ENCODE measurements at places on chromosomes 2 and 18.

- DNase-seq = no peak
Measured at GRCh38 chr18:12017081-12017480, 35.8 kb downstream of the IMPA2 start.

GRCh38 chr2:44102790-44103562 lies 65.7 kb upstream of the PPM1B start:
- no peak for DNase-seq

DNA sequence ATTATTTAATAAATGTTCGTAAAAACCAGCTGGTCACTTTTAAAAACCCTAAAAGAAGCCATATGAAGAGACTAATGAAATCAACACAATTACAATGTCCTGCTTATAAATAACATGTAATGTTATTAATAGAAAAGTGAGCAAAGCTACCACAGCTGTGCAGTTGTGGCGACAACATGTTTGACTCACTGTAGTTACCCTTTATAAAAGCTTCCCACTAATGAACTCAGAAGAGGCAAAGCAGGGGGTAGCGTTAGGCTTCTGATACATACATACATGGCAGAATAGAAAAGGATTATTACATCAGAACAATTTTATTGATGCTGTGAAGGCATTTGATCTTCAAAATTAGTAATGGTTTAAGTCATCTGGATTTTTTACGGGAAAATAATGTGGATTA lies 219.7 kb downstream of the SLC4A10 start:
- no peak for DNase-seq

GRCh38 chr2:221415789-221416188 lies 156.3 kb downstream of the EPHA4 start:
- DNase-seq = no peak

GRCh38 chr2:216165711-216166110 lies 56.6 kb downstream of the XRCC5 start:
- no peak for DNase-seq

- DNase-seq = no peak
Measured at GRCh38 chr2:20291106-20291564, 59.5 kb downstream of the PUM2 start.

- DNase-seq = no peak
Measured at GRCh38 chr2:111688482-111688881, 195.5 kb downstream of the ANAPC1 start.

DNA sequence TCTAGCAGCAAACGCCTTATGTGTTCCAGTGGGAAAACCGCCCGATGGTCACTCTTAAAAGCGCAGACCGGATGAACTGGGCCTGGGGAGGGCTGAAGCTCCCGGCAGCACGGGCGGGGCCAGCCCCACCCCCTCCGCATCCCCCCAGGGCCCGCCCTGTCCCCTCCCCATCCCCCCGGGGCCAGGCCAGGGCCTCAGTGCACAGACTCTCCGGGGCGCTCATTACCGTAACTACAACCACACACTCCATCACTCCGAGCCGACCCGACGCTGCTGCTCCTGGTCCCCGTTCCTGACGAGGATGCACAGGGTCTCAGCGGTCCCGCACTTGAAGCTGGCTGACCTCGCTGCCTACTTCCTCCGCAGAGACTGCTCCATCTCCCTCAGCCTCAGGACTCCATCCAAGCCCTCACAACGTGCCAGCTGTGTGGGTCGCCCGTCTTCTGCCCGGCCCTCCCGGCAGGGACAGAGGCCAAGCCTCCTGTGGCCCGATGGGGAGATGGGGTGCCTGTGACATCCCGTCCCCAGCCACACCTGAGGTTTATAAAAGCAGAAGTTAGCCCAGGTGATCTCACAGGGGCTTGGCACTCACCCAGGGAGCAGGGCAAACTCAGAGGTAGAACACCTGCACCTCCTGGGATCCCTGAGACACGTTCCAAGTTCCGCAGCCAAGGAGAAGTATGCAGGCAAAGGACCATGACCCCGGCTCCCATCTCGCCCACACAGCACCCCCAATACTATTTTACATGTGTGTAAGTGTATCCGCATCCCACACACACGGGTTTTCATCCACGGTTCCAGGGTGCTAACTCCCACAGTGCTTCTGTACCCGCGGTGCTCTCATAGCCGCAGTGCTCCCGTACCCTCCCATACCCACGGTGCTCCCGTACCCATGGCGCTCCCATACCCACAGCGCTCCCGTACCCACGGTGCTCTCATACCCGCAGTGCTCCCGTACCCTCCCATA lies 36.0 kb downstream of the SLC66A2 start:
- DNase-seq = no peak

- DNase-seq = no peak
Measured at GRCh38 chr2:96608469-96609455, 29.4 kb downstream of the KANSL3 start.

DNA sequence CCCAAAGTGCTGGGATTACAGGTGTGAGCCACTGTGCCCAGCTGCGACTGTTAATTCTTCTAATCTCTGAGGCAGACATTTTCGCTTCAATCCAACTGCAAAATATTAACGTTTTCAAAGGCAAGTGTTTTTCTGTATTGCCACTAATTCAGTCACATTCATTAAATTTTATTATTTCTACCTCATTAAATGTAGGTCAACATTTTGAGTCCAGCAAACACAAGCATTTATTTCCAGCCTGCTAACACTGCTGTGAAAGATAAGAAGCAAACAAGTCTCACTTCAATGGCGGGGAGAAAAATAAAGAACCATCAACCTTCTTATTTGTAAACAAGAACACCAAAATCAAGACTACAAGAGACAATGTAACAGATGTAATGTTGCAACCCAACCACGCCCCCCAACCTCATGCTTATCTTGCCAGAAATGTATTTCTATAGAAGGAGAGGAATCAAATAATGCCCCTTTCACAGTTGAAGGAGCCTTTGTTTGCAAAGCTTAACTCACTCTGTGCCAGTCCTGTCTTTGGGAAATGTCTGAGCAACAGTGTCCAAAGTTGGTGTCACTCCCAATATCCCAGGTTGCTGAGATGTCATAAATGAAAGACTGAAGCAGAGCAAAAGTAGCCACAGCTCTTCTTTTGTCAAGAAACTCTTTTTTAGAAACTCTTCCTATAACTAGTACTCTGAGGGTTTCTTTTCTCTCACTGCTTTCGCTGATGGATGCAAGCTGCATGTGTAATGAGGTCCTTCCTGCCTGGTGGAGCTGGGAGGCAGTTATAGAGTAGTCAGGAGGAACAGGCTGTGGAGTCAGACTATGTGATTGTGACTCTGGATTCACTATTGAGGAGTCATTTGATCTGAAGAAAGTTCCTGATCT lies 8.6 kb downstream of the DOCK10 start:
- DNase-seq = no peak

DNA sequence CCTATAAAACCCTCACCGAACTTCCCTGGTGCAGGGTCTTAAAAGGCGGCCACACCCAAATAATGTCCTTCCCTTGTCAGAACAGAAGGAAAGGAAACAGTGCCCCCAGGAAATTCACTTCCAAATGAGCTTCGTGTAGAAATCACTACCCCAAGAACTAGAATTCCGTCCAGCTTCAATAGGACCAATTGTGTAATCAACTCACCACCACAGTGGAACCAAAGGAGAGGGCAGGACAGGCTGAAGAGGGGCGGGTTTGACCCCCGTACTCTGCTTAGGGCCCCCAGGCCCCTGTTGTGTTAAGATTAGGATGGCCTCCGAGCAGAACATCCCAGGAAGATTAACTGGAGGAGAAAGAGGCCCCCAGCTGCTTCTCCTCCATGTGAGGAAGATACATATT lies 24.1 kb downstream of the GPR35 start:
- no peak for DNase-seq

DNA sequence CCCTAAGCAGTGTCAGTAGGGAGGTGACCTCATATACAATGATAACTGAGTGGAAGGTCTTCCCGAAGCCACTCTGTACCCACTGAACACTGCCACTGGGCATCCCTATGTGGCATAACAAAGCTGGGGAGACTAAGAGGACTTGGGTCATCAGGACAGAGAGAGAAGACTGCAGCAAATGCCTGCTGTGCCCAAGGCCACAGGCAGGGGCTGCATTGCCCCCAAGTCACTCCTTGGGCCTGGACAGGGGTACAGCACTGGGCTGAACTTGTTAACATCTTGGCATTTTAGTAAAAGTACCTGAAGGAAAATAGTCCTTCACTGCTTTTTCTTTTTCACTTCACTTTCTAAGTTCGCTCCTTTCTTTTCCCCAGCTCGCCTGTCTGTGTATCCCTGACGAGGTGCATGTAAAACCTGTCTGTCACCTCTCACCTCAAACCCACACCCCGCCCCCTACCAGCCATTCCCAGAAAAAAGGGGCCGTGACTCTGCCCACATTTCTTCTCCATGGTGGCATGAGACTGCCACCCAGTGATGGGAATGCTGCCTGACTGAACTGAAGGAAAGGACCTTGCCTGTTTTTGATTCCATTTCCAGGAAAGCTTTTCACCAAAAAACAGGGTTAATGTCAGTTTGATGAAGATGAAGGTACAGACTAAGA lies 62.9 kb downstream of the MTHFD2 start:
- DNase-seq = no peak

- no peak for DNase-seq
Measured at GRCh38 chr2:55966401-55967118, 43.0 kb upstream of the EFEMP1 start.

- DNase-seq = no peak
Measured at GRCh38 chr2:200847269-200847668, 17.2 kb downstream of the CLK1 start.

DNA sequence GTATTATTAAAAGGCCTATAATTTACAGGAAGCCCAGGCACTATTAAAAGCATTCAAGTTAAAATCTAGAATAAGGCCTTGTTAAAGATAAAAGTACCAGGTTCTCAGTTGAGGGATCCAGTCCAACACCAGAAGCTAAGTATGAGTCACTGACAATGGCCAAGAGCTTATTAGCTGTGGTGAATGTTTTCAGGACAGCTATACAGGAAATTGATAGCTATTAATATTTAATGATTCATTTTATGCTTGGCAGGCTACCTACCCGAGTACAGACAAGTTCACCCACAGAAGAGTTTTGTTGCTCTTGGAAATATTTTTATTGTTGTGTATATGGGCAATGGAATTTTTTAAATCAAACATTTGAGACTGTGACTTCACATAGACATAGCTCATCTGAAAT lies 729.6 kb upstream of the ZNF804A start:
- no peak for DNase-seq

GRCh38 chr2:239801404-239802184 lies 223.5 kb downstream of the NDUFA10 start:
- no peak for DNase-seq

DNA sequence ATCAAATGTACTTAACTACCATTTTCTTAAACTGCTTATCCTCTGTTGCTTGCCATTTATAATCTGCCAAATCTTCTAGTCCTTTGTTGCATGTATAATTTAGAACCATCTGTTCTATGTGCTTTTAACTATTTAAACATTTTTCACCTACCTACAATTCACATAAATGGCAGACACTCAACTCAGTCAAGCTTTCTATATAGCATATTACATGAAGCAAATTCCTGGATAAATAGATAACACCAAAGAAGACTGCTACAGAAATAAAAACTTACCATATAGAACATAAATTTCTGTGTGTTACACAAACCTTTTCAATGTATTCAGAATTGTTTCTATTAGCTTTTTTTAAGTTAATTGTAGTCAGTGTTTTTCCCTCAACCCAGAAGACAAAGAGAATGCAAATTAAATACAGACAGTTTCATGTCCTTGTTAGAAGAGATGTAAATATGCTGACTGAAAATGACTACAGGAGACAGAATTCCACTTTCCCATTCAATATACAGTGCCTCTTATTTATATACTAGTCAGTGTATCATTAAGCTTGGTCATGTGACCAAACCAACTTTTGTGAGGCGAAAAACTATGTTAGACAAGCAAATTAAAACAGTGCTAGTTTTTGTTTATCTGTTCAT lies 2.6 kb downstream of the BAZ2B start:
- no peak for DNase-seq

- no peak for DNase-seq
Measured at GRCh38 chr2:48450936-48451602, 78.9 kb upstream of the STON1 start.

GRCh38 chr2:230711224-230711623 lies 1.4 kb upstream of the CAB39 start:
- DNase-seq = no peak

DNA sequence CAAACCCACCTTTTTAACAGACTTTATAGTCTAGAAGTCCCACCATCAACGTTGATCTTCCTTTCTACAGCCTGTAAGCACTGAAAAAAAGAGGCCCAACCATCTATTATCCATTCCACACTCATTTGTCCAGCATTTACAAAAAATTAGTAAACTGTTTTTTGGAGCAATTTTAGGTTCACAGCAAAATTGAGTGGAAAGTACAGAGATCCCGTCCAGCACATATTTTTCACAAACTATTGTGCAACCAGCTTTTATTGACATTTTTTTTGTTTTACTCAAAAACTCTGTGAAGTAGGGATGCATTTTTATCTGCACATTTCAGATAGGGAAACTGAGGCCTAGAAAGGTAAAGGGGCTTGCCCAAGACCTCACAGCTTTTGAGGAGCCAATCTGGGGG lies 68.6 kb downstream of the TNP1 start:
- DNase-seq = no peak

DNA sequence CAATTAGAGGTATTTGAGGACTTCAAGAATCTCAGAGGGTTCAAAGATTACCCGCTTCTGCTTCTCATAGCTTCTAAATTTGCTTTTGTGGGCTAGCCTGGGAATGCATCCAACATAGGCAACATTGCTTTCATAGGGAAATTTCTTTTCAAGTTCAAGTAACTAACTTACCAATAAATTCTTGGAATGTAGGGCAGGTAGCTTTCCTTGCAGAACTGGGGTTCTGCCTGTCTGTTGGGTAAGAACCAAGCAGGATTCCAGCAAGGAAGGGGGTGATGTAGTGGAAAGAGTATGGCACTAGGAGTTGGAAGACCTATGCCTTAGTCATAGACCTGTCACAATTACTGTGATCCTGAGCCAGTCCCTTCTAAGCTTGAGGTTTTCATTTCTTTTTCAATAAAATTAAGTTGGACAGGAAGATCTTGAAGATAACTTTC lies 164.1 kb downstream of the FHOD3 start:
- no peak for DNase-seq

GRCh38 chr18:52060607-52061304 lies 279.2 kb upstream of the DCC start:
- no peak for DNase-seq

DNA sequence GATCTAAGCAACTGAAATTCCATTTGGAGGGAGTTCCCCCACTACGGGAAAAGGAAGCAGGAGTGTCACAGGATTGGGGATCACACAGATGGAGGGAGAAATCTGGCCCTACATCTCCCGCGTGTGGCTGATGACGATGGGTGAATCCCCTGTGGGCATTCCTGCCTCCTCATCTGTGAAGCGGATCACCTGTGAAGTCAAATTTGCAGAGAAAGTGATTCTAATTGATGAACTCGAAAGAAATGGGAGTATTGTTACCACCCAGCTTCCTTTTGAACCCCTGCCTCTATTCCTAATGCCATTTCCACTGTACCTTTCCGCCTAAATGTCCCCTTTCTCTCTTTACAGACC lies 92.0 kb downstream of the CMPK2 start:
- no peak for DNase-seq

DNA sequence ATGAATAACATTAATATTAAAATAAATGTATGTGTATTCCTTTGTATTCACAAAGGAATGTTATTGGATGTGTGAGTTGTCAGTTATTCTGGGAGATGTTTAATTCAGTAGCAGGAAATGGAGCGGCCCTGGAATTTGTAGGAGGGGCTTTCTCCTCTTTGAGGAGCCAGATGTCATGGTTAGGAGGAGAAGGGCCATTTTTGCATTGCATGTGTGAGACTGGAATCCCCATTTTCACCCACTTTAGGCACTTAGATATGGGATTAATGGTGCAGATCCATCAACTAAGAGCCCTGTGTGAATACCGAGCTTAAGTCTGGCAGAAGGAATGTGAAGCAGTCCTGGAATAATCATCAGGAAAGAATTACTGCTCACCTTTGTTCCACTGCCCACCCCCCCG lies 439.2 kb downstream of the PARD3B start:
- no peak for DNase-seq

All from stimulated activated CD8-positive, alpha-beta memory T cell treated with anti-CD3 and anti-CD28 coated beads, Interleukin-15, amount 100 ng/mL, for 4 hours (primary cell).